Adrenal gland (tissue), 19 donors: ENCODE measurements at places on chromosomes 5 and 9. TPM values are rescaled to one million over a fixed set of nuclear protein-coding genes. Genes with fewer than 3 reads are reported as not detected.

The RASGRF2 gene
- 2.5 TPM for total RNA-seq

The PCDHB10 gene
- total RNA-seq = 0.47 TPM

The SLC27A6 gene
- total RNA-seq = 68.0 TPM

The ALDH1A1 gene
- total RNA-seq = 180 TPM

The UBE2R2 gene
- total RNA-seq = 46.7 TPM

The FOXI1 gene
- not detected for total RNA-seq

The CDKN2B gene
- 4.9 TPM for total RNA-seq

The MRPS2 gene
- 54.6 TPM for total RNA-seq

The CAVIN4 gene
- 0.72 TPM for total RNA-seq

The SLC36A3 gene
- not detected for total RNA-seq

The TIMD4 gene
- not detected for total RNA-seq

The NR5A1 gene
- total RNA-seq = 167 TPM

The ANKRD34B gene
- not detected for total RNA-seq

The PCDHGC4 gene
- total RNA-seq = 0.30 TPM

The CYLC2 gene
- total RNA-seq = not detected

The RNF180 gene
- 8.9 TPM for total RNA-seq

The TAF11L8 gene
- not detected for total RNA-seq

The PCDHA11 gene
- total RNA-seq = 0.44 TPM

The PALM2AKAP2 gene
- total RNA-seq = 8.3 TPM

The FOXD4L3 gene
- total RNA-seq = not detected

The SHROOM1 gene
- 10.3 TPM for total RNA-seq

The ARL10 gene
- 4.6 TPM for total RNA-seq
